ENCODE measurements at places on chromosomes 12 and 14.

DNA sequence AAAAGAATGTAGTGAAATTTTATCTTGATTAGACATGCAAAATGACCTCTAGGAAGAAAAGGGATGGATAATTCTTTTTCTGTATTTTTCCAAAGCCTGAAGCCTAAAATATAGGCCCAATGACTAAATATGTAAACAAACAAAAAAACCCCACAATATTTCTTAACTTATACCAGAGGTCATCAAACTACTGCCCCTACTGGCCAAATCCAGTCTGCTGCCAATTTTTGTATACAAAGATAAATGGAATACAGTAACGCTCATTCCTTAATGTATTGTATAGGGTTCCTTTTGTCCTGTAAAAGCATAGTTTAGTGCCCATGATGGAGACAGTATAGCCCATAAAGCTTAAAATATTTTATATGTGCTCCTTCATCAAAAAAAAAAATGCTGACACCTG, 145.7 kb upstream of the ALG10 start:
- no peak for DNase-seq

GRCh38 chr12:116532428-116532827, 26.8 kb upstream of the MAP1LC3B2 start:
- DNase-seq, result no peak

DNA sequence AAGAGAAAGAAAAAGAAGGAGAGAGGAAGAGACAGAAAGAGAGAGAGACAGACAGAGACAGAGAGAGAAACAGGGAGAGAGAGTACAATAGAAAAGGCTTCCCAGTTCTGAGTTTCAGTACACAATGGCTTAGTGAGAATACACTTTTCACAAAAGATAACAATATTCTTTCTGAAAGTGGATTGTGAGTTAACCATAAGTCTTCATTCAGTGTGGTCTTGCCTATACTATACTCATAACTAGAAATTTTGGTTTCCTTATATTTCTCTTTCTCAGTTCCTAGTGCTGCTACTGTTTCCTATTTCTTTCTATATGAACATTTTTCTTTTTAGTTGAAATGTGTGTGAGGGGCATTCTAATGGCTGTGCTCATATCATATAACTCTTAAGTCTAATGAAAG, 9.3 kb downstream of the CD163L1 start:
- DNase-seq, result no peak

DNA sequence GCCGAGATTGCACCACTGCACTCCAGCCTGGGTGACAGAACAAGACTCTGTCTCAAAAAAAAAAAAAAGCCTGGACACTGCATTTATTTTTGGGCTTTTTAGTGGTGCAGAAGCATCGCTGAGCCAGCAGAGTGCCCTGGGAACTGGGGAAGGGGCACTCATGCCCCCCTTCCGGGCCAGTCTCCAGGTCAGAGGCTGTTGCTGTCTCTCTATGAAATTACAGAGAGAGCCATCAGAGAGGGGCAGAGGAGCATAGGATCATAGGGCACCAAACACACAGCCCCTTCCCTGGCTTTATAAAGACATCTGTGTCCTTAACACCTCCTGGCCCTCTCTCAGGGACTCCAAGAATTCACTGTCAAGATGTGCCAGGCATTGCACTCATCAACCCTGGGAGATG, 195.8 kb downstream of the CALM1 start:
- no peak for DNase-seq

- DNase-seq, result no peak
Measured at GRCh38 chr14:54040846-54041245, 84.2 kb upstream of the BMP4 start.

DNA sequence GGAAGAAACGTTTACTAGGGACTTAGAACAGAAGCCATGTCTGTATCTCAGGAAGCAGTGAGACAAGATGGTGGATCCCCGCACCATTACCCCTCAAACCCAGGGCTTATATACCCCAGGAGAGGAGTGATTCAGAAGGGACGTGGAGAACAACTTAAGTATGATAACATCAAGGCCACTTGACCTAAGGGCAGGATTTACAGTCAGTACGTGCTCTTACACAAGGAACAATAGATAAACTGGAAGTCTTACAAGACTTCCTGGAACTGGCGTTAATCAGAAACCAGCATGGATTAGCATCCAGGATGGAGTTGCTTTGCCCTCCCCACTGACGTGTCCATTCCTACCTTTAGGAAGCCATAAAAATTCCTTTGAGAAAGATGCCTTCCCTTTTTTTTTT, 8.6 kb upstream of the ETFBKMT start:
- peak; percentile 33 for DNase-seq

- DNase-seq, result no peak
Measured at GRCh38 chr12:50362671-50363070, 33.7 kb downstream of the FAM186A start.

DNA sequence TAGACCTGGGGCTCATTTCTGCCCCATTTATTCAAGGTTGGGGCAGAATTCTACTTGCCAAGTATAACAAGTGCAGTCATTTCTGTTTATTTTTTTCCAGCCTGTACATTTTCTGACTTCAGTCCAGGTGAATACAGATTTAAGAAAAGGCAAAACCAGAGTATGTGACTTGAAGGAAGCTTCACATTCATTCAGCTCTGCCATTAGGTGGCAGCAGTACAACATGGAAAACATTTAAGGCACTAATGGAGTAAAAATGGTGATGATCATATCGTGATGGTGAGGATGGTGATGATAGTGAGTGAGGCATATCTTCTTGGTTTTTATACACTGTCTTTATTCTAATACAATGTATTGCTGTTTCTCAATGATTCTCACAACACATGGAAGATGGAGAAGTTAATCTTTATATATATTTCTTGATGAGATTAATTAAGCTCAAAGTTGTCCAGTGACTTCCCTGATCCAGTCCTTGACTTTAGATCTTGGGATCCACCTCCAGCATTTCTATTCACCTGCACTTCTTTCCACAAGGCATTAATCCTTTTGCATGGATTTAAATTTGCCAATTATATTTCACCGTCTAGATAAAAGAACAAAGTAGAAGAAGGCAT, 176.7 kb upstream of the SEL1L start:
- peak; percentile 6 for DNase-seq

DNA sequence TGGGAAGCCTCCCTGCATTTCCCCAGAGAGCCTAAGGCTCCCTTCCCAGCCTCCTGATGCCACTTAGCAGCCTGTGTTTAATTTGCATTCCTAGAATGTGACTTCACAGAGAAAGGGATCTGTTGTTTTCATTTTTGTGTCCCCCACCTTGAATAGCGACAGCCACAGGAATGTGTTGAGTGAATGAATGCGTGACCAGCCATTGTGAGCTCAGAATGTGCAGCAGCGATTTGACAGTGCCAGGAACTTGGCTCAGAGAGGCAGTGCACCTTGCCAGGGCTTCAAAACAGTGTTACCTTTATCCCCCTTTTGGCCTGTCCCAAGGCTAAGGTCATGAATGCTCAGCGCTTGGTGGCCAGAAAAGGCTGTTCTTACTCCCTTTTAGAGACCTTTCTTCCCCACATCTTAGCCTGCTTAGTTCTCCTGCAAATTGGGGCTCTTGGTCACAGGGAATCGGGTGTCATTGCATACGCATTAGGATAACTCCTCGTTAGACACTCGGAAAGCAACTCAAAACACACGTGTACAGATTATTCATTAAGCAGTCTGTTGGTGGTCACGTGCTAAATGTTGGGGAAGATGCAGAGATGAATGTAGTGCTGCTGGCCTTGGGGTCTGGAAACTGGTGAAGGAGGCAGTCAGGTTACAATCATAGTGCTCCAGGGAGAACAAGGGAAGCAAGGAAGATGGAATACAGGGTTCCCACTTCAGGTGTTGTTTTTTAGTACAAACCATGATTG, 9.8 kb downstream of the NTF3 start:
- DNase-seq, result peak; percentile 95

Data from AG10803 (cell line).